ENCODE measurements at places on chromosomes 4 and X.
A peak's percentile ranks its signal among the peaks of the same experiment; 100 is the strongest.

DNA sequence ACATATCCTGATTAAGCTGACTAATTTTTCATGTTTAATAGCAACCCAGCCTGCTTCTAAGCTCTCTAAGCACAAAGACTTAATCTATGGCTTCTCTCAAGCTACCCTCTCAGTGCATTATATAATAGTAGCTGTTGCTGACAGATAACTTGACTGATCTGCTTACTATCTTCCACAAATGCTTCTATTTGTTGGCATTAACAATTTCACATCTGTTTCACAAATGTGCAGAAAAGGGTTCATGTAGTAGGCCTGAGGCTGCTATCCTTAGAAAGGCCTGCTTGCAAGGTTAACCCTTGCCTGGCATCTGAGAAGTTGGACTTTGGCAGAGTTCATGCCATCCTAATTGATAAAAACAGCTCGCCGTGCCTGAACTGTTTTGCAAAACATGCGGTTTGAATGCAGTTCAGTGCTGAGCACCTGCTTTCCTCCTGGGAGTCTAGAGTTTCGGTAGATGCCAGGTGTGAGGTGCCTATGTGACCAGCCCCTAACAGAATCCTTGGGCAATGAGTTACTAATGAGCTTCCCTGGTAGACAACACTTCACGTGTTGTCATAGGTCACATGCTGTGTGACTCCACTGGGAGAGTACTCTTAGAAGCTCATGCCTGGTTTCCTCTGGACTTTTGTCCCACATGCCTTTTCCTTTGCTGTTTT lies 68.4 kb downstream of the NSG1 start:
- no peak for DNase-seq

- no peak for DNase-seq
Measured at GRCh38 chrX:154372612-154373022, 1.8 kb downstream of the FLNA start.

DNA sequence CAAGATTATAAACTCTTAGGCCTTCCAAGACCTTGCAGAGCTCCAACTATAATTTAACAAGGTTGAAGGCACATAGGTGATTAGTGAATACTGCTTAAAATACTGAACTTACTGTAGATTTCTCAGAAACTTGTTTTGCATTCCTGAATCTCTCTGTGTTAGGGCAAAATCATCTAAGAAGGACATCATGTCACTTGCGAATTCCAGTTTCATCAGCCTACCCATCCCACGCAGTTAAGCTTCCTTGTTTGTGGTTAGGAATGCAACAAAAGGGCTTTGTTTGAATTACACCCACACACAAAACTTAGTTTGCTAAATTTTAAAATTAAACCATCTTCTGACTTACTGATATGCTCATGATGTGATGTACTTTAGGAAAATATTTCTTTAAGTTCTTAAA lies 174.0 kb downstream of the SOWAHB start:
- peak; percentile 34 for DNase-seq

GRCh38 chrX:10457092-10457491 lies 163.3 kb downstream of the MID1 start:
- no peak for DNase-seq

DNA sequence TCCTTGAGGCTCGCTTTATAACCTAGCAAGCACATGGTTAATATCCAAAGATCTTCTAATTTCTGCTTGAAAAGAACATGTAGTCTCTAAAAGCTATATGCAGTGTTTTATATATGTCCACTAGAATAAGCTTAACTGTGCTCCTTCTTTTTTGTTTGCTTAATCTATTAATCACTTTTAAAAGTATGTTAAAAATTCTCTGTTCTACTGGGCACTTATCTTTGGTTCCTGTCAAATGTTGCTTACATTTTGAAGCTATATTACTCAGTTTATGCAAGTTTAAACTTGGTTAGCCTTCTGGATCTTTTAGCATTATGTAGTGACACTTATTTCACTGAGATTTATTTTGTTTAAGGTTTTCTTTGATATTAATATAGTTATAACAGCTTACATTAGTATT lies 32.5 kb downstream of the MAOA start:
- DNase-seq, result no peak

Measured in Ammon's horn (tissue), 1 donor.